Stimulated activated CD4-positive, alpha-beta T cell treated with anti-CD3 and anti-CD28 coated beads, Interleukin-1b, Interleukin-23, amount 100 ng/mL, for 1 hour (primary cell): ENCODE measurements at places on chromosomes 4 and X.

DNA sequence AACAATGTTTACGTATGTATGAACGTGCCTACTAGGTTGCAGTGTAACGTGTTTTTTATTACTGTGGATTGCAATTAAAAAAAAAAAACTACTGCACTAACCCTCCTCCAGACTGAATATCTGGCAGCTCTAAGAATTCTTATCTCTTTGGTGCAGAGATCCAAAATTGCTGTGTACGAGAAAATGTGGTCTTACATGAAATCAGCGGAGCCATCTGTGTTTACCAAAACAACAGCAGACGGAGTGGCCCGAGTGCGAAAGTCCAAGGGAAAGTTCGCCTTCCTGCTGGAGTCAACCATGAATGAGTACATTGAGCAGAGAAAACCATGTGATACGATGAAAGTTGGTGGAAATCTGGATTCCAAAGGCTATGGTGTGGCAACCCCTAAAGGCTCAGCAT, 268.1 kb downstream of the THOC2 start:
- no peak for DNase-seq

DNA sequence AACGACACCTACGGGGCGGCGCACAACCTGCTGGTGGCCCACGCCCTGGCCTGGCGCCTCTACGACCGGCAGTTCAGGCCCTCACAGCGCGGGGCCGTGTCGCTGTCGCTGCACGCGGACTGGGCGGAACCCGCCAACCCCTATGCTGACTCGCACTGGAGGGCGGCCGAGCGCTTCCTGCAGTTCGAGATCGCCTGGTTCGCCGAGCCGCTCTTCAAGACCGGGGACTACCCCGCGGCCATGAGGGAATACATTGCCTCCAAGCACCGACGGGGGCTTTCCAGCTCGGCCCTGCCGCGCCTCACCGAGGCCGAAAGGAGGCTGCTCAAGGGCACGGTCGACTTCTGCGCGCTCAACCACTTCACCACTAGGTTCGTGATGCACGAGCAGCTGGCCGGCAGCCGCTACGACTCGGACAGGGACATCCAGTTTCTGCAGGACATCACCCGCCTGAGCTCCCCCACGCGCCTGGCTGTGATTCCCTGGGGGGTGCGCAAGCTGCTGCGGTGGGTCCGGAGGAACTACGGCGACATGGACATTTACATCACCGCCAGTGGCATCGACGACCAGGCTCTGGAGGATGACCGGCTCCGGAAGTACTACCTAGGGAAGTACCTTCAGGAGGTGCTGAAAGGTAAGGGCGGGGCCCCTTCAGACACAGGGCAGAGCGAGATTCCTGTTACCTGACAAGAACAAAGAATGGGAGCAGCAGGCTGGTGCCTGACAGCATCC, 11.7 kb downstream of the RPL9 start:
- DNase-seq = no peak

DNA sequence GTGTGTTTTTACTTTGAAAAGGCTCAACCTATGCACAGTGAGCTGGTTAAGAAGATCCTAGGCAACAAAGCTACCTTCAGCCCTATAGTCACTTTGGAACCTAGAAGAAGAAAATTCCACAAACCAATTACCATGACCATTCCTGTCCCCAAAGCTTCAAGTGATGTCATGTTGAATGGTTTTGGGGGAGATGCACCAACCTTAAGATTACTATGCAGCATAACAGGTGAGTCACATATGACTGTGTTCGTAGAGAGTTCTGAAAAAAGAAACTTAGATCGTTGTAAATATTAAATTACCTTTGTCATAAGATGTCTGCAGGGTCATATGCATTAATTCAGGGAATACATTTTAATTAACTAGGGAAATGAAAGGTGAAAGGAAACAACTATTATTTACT, 287.1 kb downstream of the ANK2 start:
- no peak for DNase-seq

DNA sequence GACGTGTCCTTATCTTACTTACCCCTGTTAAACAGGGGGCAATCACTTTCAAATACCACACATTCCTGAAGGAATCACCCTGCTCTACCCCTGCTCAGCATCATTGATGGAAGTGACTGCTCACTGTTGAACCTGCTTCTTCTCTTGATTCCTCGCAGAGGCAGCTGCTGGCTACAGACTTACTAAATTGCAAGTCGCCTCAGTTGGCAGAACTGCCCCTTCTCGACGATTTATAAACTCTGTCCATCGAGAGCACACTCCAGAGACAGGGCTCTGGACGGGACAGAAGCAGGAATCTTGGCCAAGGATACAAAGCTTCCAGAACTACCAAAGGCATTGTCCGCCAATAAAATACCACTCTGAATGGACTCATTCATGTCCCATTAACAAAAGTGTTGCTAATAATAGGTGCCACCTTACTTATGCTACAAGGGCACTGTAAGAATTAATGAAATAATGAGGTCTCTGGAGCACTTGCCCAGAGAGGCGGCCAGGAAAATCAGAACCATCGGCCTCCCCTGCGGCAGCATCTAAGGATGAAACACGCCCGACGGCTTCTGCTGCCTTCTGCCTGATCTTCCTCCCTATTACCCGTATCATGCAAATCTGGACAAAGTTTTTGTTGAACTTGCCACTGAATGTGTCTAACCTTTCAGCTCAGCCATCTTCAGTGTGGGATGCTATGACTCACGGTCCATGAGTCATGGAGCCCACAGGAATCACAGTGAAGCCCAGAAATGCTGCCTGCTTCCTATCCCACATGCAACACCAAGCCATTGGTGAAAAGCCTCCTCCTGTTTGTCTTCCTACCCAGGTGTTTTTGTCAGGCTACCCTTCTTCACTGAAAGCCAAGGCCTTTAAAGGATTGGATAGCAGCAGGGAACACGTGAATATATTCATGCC, 164.9 kb downstream of the MAML3 start:
- no peak for DNase-seq

DNA sequence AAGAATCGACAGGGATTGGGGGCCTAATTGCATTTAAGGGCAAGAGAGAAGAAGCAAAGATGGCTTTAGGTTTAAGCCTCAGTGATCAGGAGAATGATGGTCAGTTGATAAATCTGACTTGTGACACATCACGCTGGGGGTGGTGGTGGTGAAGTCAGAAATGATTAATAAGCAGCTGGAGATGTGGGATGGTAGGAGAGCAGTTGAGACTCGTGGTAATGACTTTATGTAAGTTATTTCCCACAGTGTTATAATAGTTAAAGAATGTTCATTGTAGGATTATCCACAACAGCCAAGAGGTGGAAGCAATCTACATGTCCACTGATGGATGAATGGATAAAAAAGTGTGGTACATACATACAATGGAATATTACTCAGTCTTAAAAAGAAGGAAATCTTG, 178.9 kb upstream of the GPC4 start:
- DNase-seq = no peak

GRCh38 chr4:142696334-142697122, 149.6 kb downstream of the INPP4B start:
- DNase-seq = no peak

DNA sequence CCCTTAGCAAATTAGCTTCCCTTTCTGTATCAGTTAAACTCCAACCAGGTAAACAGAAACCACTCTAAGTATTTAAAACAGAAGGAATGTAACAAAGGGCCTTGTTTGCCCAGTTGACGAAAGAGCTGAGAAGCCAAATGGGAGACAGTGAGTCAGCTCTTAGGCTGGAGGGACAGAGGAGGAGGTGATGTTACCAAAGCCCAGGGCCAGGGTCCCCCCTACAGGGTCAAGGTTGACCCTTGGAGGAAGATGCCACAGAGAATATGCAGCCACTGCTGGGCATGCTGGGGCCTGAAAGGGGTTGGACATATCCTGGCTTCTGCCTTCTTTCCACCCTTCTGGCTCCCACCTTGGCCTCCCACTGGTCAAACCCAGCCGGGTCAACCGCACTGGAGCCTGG, 38.3 kb upstream of the LGI2 start:
- DNase-seq = no peak

DNA sequence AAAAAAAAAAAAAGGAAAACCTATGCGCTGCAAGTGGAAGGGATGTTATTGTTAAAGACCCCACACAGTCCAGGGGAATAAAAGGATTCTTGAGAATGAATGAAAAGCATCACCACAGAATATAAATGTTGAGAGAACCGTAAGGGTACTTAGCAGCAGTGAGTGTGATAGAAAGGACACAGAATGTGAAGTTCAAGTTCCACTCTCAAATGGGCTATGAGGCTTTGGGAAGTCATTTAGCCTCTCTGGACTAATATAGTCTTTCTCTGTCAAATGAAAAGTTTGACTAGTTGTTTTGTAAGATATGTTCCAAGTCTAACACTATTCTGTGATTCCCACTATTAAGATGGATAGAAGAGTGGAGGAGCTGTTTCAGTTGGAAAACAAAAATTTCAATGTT, 35.8 kb upstream of the MAML3 start:
- DNase-seq = no peak

DNA sequence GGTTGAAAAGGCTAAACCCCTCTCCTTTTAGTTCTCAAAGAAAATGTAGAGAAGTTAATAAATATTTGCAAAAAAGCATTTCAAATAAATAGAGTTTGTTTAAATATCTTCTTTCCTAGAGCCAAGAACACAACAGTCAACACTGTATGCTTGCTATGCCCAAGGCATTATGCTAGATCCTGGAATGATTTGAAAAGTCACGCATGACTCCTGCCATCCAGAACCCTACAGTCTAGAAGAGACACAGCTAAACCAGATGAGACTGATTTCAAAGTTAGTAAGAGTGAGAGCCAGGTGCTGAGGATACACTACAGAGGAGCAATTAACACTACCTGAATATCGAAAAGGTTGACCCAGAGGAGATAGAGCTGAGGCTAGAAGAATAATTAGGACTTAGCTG, 205.8 kb downstream of the NWD2 start:
- DNase-seq = no peak

- no peak for DNase-seq
These were observed 137.2 kb downstream of the STPG2 start for GRCh38 chr4:98006060-98006459.

DNA sequence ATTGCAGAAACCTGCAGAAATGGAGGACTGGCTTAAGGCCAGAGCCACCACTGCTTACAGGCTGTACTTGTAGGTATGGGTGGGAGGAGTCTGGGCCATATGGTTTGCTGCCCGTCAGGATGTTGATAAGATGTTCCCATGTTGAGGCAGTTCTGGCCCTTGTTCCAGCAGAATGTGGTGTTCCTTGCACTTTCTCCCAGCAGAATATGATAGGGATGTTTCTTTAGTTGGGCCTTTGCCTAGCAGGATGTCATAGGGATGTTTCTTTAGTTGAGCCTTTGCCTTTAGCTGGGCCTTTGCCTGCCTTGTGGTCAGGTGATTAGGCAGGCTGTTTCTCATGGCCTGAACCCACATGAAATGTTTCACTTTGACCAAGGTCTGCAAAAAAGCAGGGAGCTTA, 139.1 kb upstream of the PAQR3 start:
- no peak for DNase-seq

DNA sequence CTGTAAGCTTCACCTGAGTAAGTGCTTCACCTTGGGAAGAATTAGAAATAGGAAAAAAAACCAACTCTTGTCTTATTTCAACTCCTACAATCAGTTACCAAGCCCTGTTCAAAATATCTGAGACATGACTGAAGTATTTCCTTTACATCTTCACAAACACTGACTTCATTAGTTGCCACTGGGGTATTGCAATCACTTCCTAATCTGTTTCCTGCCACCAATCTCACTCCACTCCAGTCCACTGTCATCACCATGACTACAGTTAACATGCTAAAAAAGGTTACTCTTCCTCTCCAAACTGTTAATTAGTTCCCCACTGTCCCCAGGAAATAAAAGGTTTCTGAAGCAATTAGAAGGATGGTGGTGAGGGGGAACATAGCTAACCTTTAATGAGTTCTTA, 3.3 kb upstream of the SUPT20HL1 start:
- no peak for DNase-seq

GRCh38 chr4:71487344-71487920, 148.6 kb downstream of the SLC4A4 start:
- DNase-seq = no peak
